ENCODE measurements at places on chromosomes 7 and 10. TPM values are rescaled to one million over a fixed set of nuclear protein-coding genes. Genes with fewer than 3 reads are reported as not detected.

- DNase-seq, result no peak
These were observed 52.1 kb downstream of the INPP5A start for GRCh38 chr10:132589681-132590080.

GRCh38 chr10:35639728-35640401 lies 2.2 kb downstream of the FZD8 start:
- no peak for DNase-seq

DNA sequence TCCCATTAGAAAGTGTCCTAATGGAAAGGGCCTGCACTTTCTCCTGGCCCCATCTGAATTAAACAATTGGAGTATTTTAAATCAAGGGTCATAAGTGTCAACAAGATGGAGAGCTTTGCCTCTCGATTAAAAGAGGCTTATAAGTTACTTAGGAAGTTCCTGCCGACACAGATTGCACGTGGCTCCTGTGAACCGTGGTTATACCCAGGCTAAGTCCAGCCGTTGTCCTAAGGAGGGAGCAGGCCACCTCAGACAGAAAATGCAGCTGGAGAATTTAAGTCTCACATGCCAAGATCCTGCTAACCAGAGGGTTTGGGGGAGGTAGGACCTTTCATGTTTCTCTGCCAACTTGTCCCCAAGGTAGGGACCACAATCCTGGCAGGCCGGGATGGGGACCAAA lies 626.5 kb upstream of the GALNT17 start:
- DNase-seq, result no peak

The FAM170B gene
- not detected for total RNA-seq

- no peak for DNase-seq
These were observed 973 bp downstream of the SDK1 start for GRCh38 chr7:3301831-3302618.

DNA sequence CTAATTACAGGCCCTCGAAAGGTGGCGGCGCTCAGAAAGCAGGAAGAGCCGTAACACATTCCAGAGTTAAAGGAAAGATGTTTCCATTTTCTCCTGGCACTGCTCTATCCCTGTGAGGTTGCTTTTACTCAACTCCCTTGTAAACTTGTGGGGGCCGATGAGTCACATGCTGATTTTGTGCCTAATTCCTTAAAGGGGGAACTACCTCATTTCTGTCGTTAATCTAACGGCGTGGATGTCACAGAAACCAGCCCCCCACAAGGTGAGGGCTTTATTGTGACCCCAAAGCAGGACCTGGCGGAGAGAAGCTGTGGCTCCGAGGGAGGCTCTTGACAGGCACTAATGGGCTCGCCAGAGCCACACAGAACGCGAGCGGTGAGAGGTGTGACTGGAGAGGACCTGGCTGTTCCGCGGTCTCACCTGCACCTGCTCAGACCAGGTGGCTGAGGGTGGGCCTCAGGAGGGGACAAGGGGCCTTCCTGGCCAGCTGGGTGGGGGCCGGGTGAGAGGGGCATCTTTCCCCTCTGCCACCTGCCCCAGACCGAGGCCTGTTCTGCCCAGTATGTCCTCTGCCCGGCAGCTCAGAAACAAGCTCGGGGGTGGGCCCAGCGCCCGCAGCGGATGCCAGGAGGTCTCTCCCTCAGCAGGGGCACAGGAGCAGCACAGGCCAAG lies 50.9 kb downstream of the CALML3 start:
- DNase-seq, result no peak

GRCh38 chr10:72011976-72012512 lies 47.8 kb downstream of the CHST3 start:
- no peak for DNase-seq

GRCh38 chr10:7788639-7789286 lies 786 bp downstream of the ATP5F1C start:
- peak; percentile 10 for DNase-seq

The PLPP4 gene
- not detected for total RNA-seq

DNA sequence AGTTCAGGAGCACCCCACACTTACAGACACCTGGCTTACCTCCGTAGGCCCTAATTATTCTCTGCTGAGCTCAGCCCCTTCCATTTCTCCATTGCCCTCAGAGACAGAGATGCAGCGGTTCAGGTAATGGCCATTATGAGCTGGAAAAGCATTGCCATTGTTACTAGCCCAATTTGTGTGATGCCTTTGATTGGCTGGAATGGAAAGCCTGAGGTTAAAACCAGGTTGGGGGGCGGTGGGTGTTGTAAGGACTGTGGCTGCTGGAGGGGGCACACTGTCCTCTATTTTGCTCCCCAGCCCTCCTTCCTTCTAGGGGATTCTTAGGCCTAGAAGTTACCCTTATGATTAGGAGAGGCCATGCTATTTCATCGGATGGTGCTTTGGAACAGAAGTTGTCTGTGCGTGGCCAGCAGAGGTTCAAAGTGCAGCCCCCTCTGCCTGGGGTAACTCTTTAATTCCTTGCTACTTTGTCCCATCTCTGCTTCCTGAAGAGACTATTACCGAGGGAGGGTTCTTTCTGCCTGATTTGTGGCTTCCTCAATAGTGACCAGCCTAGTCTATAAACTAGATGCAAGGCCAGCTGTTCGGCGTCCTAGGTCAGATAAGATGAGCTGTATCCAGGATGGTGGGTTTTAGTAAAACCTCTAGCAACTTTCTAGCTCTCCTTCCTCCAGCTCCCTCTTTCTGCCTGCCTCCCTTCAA lies 14.2 kb upstream of the ACSL5 start:
- DNase-seq, result no peak

The LIPM gene
- not detected for total RNA-seq

- peak; percentile 33 for DNase-seq
These were observed at the start of gene ADAP1 for GRCh38 chr7:954330-955238. ADAP1 (minus strand) TSS chr7:954680; CDS start chr7:954477, 203 bp downstream.

DNA sequence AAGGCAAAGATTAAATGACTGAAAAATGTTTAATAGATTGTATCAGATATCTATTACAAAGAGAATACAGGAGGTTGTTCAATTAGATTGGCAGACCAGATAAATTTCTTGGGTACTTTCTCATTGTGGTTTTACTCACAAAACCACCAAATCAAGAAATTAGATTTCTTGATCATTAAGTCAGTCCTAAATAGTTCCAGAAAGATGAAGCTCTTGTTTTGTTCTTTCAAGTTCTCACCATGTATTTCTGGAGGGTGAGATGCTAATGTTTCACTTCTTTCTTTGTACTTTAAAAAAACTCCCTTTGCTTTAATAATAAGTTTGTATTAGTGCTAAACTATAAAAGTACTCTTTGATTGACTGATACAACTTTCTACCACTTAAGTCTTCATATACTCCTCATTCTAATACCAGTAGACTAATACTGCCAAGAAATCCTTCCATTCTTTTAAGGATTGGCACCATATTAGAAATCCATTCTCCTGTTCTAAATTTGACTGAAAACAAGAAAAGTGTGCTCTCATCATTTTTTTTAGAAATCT lies 69.4 kb downstream of the RNF133 start:
- DNase-seq, result no peak

The SCART1 gene
- total RNA-seq, result 3.7 TPM

- no peak for DNase-seq
These were observed 23.9 kb upstream of the AGFG2 start for GRCh38 chr7:100515072-100515532.
